ENCODE measurements at places on chromosomes 6 and 20. TPM values are rescaled to one million over a fixed set of nuclear protein-coding genes. Genes with fewer than 3 reads are reported as not detected.

Gene BNIP5
- total RNA-seq: not detected

Gene NMBR
- total RNA-seq: 0.32 TPM

Gene CST8
- not detected for total RNA-seq

Gene AKAP7
- 38.2 TPM for total RNA-seq

Gene ULBP3
- total RNA-seq: 3.4 TPM

Gene TINAG
- 0.16 TPM for total RNA-seq

Gene SIRPD
- total RNA-seq: not detected

Gene LHFPL5
- total RNA-seq: not detected

Gene UNC5CL
- total RNA-seq: 0.37 TPM

Gene PACRG
- 5.6 TPM for total RNA-seq

Gene WFDC2
- total RNA-seq: not detected

Gene SLC25A27
- total RNA-seq: 41.5 TPM

Gene DOK5
- total RNA-seq: 20.4 TPM

DNA sequence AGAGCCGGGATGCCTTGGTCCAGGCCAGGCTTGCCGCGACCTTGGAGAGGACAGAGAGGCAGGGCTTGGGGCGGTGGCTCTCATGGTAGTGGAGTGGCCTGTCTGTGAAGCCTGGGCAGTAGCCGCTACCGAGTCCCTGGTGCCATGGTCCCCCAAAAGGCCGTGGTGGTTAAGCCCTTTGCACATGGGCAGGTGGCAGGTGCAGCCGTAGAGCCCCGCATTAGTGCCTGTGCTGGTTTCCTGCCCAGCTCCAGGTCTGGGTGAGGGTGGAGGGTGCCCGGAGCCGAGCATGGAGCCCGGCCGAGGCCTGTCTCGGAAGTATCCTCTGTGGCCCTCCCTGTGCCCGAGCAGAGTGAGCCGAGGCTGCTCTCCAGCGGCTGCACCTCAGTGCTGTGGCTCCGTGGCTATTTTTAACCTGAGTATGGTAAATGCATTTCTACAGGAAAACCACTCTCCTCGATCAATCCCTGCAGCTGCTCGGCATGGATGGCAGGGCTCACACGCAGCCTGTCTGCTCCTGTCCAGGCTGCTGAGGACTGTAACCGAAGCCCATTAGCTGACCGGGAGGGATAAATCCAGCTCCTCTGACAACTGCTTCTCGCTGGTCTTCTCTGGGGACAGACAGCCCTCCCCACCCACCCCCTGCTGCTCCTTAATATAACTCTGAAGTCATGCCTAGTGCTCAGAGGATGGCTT lies 36.3 kb upstream of the GATA5 start:
- DNase-seq: no peak

- DNase-seq: no peak
Measured at GRCh38 chr20:52766645-52767435, 205.3 kb upstream of the TSHZ2 start.

GRCh38 chr6:111562246-111562645 lies 43.4 kb downstream of the TRAF3IP2 start:
- DNase-seq: no peak

DNA sequence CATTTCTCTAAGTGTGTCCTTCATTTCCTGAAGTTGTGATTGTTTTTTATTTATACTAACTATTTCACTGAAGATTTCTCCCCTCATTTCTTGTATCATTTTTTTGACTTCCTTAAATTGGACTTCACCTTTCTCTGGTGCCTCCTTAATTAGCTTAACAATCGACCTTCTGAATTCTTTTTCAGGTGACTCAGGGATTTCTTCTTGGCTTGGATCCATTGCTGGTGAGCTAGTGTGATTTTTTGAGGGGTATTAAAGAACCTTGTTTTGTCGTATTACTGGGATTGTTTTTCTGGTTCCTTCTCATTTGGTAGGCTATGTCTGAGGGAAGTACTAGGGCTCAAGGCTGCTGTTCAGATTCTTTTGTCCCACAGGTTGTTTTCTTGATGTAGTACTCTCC lies 92.8 kb downstream of the ESR1 start:
- no peak for DNase-seq

DNA sequence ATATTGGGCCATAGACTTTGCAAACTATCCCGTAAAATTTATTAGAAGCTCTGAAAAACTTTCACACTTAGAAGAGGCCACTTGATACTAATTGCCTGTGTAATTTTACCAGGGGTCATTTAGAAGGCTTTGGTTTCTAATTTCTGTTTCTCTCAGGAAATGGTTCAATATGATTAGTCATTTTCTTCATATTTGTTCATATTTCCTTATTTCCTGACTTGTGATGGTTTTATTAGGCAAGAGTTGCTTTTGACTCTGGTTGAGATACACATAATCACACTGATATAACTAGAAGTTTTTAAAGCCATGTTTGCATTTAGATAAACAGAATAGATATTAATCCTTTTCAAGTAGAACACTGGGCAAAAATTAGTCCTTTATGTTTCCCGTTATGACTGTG lies 11.8 kb upstream of the HBS1L start:
- no peak for DNase-seq

- DNase-seq: no peak
Measured at GRCh38 chr6:164102693-164103092, 688.2 kb downstream of the QKI start.

DNA sequence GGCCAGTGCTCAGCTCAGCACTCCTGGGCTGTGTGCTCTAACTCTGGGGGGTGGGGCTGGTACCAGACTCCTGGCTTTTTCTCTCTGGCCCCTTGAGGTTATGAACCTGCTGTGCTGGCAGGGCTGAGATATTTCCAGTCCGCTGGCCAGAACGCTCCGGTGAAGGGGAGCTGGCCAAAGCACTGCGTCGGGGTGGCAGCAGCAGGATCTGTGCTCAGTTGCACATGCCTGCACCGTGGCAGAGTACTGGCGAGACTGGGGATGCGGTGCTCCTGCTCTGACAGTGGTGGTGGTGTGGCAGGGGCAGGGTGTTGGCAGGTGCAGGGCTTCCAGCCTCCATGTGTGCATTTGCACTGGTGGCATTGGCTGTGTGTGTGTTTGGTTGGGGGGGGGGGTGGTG lies 374.4 kb downstream of the PHF3 start:
- no peak for DNase-seq

DNA sequence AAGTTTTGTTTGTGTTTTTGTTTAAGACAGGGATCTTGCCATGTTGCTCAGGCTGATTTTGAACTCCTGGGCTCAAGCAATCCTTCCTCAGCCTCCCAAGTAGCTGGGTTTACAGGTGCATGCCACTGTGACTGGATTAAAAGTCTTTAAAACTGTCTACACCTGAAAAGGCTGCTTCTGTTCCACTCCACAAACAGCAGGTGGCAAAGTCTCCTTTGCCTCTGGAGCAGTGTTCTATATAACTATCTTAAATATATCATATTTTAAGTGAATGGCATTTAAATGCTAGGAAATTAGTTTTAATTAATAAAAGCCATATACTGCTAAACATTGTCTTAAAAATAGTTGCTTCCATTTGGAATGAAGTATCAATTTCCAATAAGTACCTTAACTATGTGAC lies 89.2 kb upstream of the BCLAF1 start:
- no peak for DNase-seq

DNA sequence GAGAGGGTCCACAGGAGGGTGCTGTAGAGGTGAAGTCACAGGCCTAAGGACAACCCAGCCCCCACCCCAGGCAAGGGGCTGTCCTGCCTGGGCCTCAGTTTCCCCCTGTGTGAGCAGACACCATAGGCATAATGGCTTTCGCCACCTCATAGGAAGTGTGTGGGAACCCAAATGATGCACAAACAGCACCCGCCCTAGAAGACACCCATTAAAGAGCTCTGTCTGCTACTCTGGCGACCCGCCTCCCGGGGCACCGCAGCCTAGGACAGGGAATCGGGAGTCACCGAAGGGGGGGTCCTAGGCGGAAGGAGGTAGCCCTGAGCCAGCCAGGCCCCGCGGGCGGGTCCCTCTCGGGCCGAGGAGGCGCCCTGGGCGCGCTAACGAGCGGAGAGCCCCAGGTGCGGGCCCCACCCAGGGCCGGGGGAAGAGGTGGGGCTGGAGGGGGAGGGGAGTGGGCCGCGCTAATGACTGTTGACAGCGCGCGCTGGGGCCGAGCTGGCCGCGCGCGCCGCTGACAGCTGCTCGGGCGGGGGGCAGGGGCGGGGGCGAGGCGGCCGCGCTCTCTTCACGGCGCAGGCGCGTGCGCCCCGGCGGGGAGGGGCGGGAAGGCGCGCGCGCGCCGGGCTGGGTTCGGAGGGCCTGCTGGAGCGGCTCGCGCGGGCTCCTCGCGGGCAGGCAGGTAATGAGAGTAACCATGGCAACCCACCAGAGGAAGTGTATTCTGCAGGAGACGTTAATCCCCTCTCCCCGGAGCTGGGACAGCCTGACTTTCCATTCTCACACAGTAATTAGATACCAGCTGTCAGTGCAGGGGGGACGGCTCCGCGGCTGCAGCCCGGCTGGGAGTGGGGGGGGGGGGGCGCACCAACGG lies 48.9 kb downstream of the NOL4L start:
- no peak for DNase-seq

DNA sequence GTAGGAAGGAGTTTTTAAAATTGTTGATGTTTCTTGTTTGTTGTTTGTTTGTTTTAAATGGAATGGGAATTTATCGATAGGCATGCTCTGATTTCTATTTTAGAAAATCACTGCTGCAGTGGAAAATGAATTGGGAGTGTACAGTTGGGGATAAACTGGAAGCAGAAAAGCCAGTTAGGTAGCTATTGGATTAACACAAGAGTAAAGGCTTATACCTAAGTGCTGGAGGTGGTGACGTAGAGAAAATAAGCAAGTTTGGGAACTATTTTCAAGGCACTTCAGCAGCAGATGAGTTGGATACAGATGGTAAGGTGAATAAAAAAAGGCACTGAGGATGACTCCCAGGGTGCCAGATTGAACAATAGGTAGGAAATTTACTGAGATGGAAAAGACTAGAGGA lies 164.9 kb downstream of the PLCB4 start:
- no peak for DNase-seq

GRCh38 chr20:47703748-47704147 lies 81.5 kb downstream of the SULF2 start:
- no peak for DNase-seq

GRCh38 chr20:20276811-20277530 lies 90.9 kb upstream of the INSM1 start:
- no peak for DNase-seq

DNA sequence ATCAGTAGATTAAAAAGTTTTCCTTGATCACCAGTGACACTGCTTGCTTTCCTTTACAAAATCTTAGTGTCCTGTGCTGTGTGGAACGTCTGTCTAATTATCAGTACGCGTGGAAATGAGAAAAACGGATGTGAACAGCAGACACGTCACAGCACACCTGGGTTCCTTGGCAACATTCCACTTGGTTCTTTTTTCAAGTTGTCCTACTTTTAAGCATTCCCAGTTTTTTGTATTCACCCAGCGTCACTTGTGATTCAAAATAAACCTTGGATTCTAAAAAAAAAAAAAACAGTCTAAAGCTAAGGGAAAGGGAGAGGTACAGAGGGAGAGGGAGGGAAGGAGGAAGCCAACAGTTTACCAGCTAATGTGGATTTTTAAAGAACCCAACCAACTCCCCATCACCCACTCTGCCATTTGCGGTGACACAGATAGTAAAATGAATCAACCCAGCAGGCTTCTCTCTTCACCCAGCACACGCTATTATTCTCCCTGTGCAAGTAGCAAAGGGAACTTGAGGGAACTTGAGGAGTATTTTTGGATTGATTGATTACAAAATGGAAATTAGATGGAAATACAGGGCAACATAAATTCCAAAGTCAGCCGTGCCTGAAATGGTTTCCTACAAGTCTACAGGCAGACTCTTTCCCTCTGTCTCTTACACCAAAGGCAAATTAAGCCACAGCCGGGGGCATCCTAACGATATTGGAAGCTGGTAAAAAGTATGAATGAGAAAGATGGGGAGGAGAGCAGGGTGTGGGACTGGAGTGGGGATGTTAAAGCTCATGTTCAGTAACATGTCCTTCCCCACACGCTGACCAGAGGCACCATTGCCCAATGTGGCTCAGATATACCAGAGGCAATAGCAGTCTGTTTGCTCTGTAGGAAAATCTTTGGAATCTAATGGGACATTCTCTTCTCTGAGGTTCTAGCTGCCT lies 129.8 kb downstream of the SASH1 start:
- DNase-seq: no peak

GRCh38 chr6:119066517-119066916 lies 11.9 kb downstream of the FAM184A start:
- no peak for DNase-seq

GRCh38 chr20:59291740-59292383 lies 8.5 kb upstream of the EDN3 start:
- no peak for DNase-seq

DNA sequence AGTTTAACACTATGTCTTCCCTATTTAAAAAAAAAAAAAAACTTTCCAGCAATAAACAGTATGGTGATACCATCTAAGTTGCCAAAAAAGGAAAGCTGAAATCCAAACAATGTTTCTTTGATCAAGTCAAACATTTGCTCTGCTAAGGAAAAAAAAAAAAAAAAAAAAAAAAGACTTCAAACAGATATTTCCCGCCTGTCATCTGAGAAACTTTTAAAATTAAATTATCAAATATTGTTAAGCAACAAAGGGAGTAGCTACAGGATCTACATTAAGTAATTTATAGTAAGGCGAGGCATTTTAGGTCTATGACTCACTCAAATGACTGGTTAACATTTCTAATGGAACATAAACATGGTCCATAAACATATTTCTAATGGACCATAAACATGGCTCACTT lies 121.2 kb downstream of the DST start:
- no peak for DNase-seq

- DNase-seq: no peak
Measured at GRCh38 chr6:63333440-63333839, 13.7 kb upstream of the LGSN start.

- no peak for DNase-seq
Measured at GRCh38 chr20:61257611-61258010, 5.5 kb downstream of the CDH4 start.

DNA sequence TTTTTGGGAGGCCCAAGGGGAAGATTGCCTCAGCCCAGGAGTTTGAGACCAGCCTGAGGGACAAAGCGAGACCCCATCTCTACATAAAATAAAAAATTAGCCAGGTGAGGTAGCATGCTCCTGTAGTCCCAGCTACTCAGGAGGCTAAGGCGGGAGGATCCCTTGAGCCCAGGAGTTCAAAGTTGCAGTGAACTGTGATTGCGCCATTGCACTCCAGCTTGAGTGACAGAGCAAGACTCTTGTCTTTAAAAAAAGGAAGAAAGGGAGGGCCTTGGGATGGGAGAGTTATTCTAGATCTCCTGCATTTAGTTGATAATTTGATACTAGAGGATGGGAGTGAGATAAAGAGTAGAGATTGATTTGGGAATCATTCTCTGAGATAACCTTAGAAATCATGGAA lies 68.1 kb downstream of the ITCH start:
- no peak for DNase-seq

- DNase-seq: no peak
Measured at GRCh38 chr6:63140692-63141318, 70.5 kb upstream of the FKBP1C start.

All from urinary bladder (tissue), 4 donors.